ENCODE measurements at places on chromosomes 5 and 9. TPM values are rescaled to one million over a fixed set of nuclear protein-coding genes. Genes with fewer than 3 reads are reported as not detected.

IL5 gene
- not detected for total RNA-seq

MORN5 gene
- not detected for total RNA-seq

IL4 gene
- total RNA-seq: not detected

CDH18 gene
- total RNA-seq: 5.3 TPM

DAPK1 gene
- 31.8 TPM for total RNA-seq

LCN6 gene
- total RNA-seq: not detected

ASPN gene
- 9.6 TPM for total RNA-seq

DNAI1 gene
- total RNA-seq: 0.03 TPM

JMY gene
- total RNA-seq: 18.2 TPM

TAF11L5 gene
- total RNA-seq: not detected

SHLD3 gene
- total RNA-seq: 1.8 TPM

SIT1 gene
- 0.07 TPM for total RNA-seq

WNT8A gene
- total RNA-seq: not detected

EIF4E1B gene
- not detected for total RNA-seq
